Thymus (tissue), 14 donors: ENCODE measurements at places on chromosomes 5 and 9.

- no peak for DNase-seq
Observed at GRCh38 chr9:135898634-135899407, 8.5 kb downstream of the CAMSAP1 start.

- DNase-seq = no peak
Observed at GRCh38 chr5:93476251-93476742, 104.7 kb downstream of the NR2F1-AS1 start.

GRCh38 chr5:84622461-84622860 is 237.8 kb upstream of the EDIL3 start:
- DNase-seq = no peak

GRCh38 chr9:71079451-71079850 is 42.0 kb downstream of the TRPM3 start:
- DNase-seq = no peak

GRCh38 chr5:8767746-8768145 is 778.1 kb downstream of the SEMA5A start:
- DNase-seq = no peak

GRCh38 chr9:2802494-2802921 is 41.4 kb downstream of the PUM3 start:
- no peak for DNase-seq

DNA sequence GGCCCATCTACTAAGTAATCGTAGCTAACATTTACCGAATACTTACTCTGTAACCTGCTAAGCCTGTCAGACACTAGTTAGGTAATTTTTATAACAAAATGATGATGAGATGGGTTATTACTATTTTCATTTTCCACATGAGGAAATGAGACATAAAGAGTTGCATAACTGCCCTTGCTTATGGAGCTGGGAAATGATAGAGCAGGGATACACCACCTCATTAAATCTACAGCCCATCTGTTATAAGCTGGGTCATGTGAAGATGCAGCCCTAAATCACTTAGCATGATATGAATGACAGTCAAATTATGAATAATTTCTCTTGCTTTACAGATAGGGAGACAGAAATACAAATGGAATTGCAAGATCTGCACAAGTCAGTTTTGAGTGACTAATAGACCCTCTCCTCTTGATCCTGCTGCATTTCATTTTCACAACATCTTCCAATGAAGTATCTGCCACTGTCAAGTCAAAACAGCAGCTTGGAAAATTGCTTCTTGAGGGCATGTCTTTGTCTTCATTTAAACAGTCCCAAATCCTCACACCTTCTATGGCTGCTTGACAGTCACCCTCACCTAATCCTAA is 364.7 kb downstream of the PRELID2 start:
- DNase-seq = no peak

DNA sequence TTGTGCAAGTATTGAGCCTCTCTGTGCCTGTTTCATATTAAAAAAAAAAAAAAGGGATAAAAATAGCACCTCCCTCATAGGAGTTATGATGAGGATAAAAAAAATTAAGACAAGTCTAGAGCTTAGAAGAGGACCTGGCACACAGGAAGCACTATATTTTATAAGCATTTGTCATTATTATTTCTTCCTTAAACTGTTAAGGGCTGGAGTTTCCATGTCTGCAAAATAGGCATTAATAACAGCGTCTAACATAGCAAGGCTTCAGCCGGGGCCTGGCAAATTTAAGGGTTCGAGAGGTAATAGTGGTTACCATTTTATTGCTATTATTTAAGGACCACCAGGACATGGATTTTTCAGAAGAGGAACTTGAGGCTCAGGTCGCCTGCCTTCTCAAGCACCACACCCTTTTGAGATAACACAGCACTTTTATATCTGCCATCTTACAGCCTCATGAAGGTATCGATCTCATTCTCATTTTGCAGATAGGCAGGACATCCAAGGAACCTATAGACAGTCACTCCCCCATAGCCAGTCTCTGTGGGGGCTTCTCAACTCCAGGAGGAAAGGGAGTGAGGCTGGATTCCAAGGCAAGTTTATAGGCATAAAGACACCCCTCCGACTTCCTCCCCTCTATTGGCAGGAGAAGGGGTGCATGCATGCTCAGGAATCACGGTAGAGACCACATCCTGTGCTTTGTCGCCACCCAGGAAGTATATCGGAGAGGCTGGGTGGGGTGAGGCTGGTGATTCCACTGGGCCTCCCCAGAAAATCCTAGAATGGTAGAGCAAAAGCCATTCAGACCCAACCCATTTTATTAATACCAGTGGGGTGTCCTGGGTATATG is 2.4 kb downstream of the ANXA6 start:
- DNase-seq = peak; percentile 82

- no peak for DNase-seq
Observed at GRCh38 chr5:171379961-171380360, 7.7 kb upstream of the NPM1 start.

GRCh38 chr5:80509362-80509761 is 21.5 kb downstream of the FAM151B start:
- DNase-seq = no peak

GRCh38 chr5:133926489-133927299 is 41.7 kb downstream of the C5orf15 start:
- DNase-seq = no peak

DNA sequence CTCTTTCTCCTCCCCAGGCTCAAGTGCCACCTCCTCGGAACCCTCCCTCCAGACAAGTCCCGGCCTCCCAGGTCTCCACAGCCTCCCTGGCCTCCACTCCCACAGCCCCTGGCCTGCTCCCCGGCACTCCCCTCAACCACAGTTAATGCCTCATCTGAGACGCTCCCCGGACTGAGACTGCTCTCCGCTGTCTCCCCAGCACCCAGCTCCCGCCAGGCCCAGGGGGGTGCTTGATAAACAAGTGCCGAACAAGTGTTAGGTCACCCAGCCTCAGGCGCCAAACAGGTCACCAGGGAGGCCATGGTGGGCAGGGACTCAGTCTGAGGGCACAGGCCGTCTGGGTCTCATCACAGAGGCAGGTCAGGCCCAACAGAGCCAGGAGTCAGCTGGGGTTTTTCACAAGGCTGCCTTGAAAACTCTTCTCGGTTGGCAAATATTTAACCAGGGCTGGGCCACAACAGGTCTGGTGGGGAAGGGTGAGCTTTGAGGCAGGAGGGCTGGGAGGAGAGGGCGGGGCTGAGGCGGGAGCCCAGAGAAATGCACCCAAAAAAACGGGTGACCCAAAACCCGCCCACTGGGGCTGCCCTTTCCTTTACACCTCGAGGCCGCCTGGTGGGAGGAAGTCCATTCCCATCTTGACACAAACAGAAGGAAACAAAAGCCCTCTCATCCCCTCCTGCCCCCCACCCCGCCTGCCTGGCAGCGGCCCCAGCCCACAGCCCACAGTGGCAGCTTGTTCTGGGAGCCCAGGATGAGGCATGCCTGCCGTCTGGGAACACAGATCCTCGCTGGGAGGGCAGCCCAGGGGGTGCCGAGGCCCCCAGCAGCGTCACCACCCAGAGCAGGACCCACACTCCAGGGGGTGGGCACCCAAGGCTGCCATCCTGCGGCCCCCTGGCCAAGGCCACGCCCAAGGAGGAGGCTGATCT is 66.6 kb upstream of the STXBP1 start:
- DNase-seq = no peak

GRCh38 chr5:147509710-147510651 is at the start of gene DPYSL3:
Gene DPYSL3 (minus strand): TSS chr5:147510068. CDS start chr5:147509858, 210 bp downstream.
- no peak for DNase-seq

GRCh38 chr9:114304416-114305188 is 18.3 kb upstream of the ORM1 start:
- no peak for DNase-seq

DNA sequence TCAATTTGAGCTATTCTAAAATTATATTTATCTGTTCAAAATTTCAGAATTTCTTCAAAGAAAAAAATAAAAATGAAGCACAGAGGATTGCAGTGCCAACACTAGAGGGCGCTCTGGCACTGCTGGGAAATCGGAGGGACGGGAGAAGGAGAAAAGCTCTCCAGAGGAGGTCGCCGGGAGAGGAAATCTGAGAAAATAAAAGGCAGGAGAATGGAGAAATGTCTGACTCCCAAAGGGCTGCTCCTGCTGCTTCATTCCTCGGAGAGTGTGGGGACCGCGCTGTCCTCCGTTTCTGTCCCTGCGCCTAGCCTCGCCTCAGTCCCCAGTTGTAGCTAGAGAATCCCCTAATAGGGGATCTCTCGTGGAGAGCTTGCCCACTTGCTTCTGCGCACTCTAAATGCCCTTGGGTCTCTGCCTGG is 40.0 kb upstream of the ARSB start:
- peak; percentile 30 for DNase-seq

GRCh38 chr5:126801992-126802294 is 25.0 kb downstream of the LMNB1 start:
- peak; percentile 7 for DNase-seq

GRCh38 chr5:123527190-123527589 is 15.2 kb downstream of the CSNK1G3 start:
- no peak for DNase-seq

DNA sequence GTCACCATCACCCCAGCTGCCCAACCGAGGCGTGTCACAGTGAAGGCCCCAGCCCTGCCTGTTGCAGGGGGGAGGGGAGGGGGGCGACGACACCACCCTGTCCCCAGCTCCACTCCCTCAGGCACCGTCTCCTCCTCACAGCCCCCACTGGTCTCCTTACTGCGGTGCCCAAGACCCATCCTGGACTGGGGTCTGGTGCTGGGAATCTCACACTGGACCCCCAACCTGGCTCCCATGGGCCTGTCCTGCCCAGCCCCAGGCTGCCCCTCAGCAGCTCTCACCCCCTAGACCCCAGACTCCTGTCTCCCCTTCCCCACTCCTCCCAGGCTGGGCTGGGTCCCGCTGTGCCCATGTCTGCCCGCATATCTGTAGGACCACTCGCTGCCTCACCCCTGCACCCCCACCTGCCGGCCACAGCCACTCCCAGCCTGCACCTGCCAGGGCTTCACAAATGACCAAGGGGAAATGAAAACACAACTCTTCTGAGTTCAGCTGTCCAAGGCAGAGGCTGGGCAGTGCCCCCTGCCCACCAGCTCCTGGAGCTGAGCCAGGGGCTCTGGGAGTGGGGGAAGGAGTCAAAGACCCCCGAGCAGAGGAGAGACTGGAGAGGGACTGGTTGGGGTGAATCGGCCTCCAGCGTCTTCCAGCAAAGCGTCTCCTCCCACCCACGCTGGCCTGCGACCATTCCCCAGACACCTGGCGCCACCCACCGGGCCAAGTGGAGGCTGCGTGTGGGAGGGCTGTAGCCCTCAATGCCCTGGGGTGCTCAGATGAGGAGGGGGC is 32.6 kb upstream of the EGFL7 start:
- peak; percentile 63 for DNase-seq

- no peak for DNase-seq
Observed at GRCh38 chr5:107576736-107577393, 93.9 kb downstream of the EFNA5 start.

DNA sequence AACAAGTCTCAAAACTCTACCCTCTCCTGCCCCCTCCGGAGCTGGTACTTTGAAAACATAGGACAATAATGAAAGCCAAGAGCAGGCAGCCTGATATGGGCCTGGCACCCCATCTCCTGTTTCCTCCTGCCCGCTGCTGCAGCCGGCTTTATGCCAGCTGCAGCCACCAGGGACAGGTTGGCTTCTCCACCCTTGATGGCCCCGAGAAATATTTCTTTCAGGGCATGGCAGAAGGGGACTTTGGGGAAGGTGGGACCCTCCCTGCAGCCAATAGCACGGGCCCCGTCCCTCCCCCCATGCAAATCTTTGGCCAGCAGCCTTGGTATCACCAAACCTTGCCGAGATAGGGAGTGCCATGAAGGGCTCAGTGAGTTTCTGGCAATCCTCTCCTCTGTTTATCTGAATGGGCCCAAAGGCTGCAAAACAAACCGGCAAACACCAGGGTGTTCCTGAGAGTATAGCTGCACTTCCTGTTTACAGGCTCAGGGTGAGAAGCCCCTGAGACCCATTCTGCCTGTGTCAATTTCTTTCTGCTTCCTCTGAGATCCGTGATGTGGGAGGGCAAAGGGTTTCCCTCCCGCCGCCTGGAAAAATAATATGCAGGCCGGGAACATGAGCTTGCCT is 73.4 kb upstream of the BOD1 start:
- DNase-seq = peak; percentile 74

DNA sequence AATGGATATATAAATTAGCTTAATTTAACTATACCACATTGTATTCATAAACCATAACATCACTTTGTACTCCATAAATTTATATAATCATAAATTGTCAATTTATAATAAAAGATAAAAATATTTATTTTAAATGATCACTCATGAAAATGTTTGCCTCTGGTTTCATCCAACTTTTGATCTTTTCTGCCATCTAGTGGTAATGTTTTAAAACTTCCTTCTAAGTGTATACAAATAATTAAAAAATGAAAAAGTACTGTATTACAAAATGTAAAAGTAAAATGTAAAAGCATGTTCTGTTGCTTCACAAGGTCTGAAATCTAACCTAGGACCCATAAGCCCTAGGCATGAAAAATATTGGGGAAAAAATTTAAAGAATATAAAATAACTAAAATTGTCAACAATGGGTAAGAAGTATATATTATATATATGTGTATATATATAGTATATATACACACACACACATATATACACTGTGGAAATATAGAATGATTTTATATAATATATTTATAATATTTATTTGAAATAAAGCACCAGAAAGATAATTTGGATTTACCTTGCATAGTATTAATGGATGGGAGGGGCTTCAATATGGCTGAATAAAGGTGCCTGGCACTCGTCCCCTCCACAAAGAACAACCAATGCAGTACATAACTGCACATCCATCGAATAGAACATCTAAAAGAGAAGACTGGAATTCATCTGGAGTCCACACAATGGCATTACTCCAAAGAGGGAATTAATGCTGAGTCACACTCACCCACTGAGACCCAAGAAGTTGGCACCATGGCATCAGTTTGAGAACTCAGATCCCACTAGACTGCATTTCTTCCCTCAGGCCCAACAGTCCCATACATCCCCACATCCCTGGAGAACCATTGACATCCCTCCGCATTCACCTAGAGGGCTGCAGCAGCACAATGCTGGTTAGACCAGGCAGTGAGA is 32.5 kb downstream of the ANXA1 start:
- DNase-seq = peak; percentile 33
